H4 (cell line): ENCODE measurements at places on chromosomes 1 and 21. TPM values are rescaled to one million over a fixed set of nuclear protein-coding genes. Genes with fewer than 3 reads are reported as not detected.

- DNase-seq: peak; percentile 94
Measured at GRCh38 chr1:167803358-167804207, 81.8 kb downstream of the MPZL1 start.

Gene KLHDC7A
- total RNA-seq: 0.14 and 0.58 TPM in 2 replicates

DNA sequence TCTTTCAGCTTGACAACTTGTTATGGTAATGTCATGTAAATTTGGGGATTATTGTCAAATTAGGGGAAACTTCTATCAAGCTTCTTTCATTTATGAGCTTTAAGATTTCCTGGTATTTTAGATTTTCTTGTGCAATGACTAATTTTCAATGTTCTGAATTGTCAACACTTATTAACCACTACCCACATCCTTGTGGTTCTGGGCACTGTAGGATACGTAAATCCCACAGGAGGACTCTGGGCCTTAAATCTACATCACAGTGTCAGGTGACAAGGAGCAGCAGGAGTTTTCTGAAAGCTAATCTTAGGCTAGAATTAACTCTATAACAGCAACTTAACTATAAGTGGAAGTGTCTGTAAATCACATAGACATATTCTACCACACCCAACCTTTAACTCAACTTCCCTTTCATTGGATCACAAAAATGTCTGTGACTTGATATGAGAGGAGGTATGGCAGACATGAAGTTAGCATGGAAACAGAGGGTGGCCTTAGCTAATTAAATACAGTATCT is 397.7 kb downstream of the HLX start:
- peak; percentile 43 for DNase-seq

GRCh38 chr1:215777370-215777925 is 210.3 kb downstream of the KCTD3 start:
- DNase-seq: peak; percentile 8

Gene VTCN1
- total RNA-seq: not detected in 2 replicates

Gene ITPKB
- total RNA-seq: 1.9 and 2.1 TPM in 2 replicates

DNA sequence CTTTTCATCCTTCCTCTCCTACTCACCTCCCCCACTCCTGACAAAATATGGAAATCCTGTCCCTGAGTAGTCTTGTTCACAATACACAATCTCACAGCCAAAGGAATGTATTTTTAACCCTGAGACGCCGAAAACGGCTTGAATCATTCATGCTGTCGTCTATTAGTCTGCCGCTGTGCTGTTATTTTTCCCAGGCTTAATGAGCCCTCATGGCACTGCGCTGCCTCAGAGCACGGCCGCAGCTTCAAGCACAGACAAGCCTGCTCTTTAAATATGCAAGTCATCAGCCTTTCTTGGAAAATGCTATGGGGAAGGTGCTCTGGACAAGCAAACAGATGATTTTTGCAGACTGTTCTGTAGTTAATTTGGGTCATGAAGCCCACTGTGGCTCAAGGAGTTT is 302.7 kb downstream of the DISC1 start:
- no peak for DNase-seq

DNA sequence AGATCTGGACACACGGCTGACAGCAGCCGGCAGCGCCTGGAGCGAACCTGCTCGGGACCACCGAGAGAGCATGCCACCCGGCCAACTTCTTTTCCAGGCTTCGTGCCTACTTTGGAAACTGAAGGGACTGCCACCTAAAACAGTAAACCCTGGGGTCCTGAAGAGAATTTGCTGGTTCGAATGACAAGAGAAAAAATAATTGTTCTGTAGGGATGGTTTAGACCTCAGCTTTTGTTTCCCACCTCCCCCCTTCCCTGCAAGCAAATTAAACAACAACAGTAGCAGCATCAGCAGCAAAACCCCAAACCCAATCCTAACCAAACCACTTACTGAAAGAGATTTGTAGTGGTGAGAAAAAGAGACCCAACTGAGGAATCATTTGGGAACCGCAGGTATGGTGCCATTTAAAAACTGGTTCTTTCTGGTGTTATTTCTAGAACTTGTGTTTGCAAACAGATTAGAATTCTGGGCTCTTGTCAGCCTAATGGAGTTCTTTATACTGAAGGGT is 105.6 kb downstream of the LEPR start:
- no peak for DNase-seq

DNA sequence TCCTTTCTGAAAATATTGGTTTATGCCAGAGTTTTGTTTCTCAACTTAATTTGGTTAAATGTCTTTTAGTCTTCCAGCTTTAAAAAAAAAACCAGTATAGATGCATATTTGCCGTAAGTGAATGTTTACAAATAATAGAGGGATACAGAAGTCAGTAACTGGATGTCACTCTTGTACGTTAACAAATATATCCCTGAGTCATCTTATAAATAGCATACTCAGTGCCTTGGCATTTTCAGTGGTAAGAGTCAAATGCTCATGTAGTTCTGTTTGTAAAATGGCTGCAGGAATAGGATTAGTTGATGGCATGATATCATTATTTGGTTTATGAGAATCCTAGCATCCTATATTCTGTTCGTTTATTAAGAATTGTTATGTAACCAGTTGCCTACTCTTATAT is 55.4 kb downstream of the SPEN start:
- DNase-seq: peak; percentile 79

Gene GPR153
- 1.7 and 1.9 TPM in 2 replicates for total RNA-seq
